ENCODE measurements at places on chromosomes 11 and 22.
A peak's percentile ranks its signal among the peaks of the same experiment; 100 is the strongest.

DNA sequence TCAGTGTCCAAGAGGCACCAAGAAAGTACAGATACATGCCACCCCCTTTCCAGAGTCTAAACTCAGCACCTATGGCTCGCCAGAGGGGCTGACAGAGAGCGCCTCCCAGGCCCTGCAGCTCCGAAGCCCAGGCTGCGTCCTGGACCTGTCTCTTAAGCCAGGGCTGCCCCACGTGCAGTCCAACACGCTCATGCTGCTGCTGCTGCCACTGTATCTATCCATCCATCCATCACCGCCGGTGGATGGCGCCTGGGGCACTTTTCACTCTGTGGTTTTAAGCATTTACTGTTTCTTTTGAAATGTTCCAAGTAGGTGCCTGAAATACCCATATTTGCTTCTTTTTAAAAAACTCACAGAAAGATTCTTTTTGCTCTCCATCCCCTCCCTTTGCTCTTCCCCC lies 41.8 kb downstream of the MACROD1 start:
- DNase-seq = no peak

GRCh38 chr22:37520776-37521191 lies 1.6 kb upstream of the CARD10 start:
- no peak for DNase-seq

- DNase-seq = no peak
Measured at GRCh38 chr11:128963744-128964325, 21.2 kb upstream of the TP53AIP1 start.

DNA sequence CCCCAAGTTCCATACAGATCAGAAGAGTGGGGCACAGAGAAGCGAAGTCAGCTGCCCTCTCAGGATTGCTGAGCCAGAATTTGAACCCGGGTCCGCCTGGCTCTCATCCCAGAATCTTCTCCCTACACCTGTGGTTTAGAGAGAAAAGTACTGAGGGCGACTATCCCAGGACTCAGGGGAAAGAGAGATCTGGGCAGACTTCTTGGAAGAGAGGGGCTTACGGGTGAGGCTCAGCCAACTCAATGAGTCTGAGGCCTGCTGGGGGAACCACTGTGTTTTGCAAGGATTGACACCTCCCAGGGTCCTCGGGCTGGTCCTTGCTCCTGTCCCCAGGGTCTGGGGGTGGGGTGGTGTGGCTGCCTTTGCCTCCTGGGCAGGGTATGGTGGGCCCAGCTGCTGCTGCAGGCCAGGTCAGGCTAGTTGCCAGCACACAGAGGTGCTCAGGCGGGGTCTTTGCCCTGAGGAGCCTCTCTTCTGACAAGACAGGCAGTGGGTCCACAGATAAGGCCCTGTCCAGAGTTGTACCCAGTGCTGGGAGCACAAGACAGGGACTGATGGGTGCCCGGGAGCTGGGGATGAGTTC lies 1.2 kb downstream of the CAPN5 start:
- no peak for DNase-seq

DNA sequence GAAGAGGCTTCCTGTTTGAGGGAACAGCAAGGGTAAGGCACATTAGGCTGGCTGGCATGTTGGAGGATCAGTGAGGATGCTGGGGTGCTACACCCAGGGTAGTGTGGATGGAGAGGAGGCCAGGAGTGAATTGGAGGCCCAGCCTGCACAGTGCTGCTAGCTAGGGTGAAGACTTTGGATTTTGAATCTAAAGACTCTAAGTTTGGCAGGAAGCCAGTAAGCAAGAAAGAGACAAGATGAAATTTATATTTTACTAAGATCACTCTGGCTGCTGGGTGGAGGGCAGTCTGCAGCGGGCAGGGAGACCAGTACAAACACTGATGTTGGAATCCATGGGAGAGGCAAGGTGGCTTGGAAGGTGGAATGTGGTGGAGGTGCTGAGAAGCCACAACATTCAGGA lies 43.6 kb downstream of the TSPAN18 start:
- no peak for DNase-seq

GRCh38 chr11:115964091-115964490 lies 459.9 kb upstream of the CADM1 start:
- no peak for DNase-seq

DNA sequence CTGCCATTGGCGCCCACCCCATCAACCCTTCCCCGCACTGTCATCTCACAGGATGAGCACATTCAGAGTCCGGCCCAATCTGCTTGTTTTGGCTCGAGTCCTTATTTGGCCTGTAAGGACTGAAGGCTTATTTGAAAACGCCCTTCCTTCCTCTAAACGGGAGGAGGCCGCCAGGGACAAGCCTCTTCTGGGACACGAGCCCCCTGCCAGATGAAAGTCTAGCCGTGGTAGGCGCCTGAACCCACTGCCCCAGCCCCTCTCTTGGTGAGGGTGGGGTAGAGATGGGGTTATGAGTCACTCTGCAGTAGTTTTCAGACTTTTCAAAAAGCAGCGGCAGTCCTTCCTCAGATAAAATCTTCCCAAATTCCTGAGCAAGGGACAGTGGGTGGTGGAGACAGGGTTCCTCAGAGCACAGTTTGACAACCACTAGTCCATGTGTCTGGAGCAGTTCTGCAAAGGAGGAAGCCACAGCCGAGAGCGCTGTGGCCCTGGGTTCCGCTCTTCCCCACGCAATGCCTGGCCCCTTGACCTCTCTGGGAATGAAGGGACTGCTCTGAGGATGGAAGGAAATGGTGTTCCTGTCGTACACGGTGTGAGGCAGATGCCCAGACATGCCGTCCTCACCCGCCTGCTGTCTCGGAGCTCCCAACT lies 57.0 kb downstream of the MYH9 start:
- DNase-seq = peak; percentile 43

DNA sequence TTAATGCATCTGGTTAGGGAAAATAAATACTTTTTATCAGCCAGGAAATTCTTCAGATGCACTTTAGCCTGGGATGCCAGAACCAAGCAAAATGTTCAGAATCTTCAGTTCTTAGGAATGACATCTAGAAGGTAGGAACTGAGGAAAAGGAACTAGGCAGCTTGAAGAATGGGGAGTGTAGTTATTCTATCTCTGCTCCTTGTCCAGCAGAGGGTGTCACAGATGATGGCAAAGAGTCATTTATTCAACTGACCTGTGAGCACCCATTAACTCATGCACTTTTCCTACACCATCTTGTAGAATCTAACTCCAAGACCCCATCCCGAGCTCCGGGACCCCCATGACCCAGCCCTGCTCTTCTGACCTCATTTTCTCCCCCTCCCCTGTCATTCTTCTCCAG lies 122.1 kb upstream of the ISX start:
- no peak for DNase-seq

DNA sequence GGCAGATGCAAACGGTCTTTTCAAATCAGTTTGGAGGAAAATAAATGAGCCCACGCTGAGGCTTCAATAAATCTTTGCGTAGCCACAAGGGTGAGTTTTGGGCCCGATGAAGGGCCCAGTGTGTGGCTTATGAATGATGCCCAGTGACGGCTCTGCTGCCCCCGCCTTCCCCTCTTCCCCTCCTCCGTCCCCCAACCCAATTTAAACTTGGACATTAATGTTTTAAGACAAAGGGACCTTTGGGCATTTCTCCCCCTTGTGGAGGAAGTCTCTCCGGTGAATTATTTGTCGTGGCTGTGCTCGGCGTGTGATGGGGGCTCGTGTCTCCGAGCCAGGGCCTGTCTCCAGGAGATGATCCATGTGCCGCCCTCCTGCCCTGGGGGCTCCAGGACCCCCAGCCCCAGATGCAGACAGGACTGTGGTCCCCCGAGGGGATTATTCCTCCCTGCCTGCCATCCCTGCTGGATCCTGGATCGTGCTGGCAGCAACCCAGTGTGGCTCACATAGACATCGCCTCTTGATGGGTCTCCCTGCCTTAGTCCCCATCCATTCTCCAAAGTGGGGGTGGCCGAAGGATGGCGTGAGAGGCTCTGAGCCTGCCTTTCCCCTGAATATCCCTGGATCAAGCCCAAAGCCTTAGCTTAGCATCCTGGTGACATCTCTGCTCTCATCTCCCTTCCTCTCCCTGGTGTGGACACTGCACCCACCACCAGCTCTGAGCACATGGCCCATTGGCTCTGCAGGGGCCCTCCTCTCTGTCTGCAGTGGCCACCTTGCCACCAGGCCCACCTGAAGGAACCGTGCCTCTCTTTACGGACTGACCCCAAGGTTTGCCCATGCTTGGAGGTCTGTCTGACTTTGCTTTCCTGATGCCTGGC lies 56.4 kb downstream of the SMIM38 start:
- DNase-seq = no peak

DNA sequence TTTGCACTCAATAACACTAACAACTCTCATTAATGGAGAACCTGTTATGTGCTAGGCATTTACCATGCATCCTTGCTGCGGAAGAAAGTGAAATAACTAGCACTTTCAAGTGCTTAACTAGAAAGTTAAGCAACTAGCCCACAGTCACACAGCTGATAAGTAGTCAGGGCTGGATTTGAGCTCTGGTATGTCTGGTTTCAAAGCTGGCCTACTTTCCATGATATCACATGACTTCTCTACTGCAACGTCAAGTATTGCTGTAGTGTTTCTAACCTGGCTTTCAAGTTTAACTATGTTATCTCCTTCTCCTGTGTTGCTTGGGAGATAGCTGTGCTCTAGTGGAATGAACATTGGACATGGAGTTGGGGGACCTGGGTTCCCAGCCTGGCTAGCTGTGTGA lies 12.1 kb downstream of the SLC15A3 start:
- DNase-seq = no peak

DNA sequence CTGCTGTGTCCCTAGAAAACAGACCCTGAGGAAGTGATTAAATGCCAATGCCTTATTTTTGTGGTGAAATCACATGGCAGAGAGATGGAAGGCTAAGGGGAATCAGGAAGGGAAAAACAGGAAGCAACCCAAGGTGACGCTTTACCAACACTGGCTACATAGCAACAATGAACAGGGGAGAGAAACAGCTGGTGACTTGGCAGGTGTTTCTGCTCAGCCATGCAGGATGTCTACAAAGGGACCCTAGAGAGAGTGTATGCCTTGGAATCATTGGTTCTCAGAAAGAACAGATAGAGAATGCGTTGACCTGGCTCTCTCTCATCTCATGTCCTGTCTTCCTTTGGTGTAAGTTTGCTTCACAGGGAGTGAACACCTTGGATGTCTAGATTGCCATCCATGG lies 911.9 kb downstream of the OPCML start:
- DNase-seq = no peak
